ENCODE measurements at places on chromosomes 2 and 18. TPM values are rescaled to one million over a fixed set of nuclear protein-coding genes. Genes with fewer than 3 reads are reported as not detected.

The GCFC2 gene
- total RNA-seq = 7.8 TPM

The PRKAG3 gene
- total RNA-seq = 0.52 TPM

The APCDD1 gene
- 8.2 TPM for total RNA-seq

The KCNG2 gene
- total RNA-seq = not detected

The MROH2A gene
- total RNA-seq = not detected

The C2orf72 gene
- 6.3 TPM for total RNA-seq

The SRD5A2 gene
- total RNA-seq = not detected

The TMEM247 gene
- total RNA-seq = not detected

The DTYMK gene
- 12.4 TPM for total RNA-seq

The IL18RAP gene
- total RNA-seq = not detected

The MYO3B gene
- total RNA-seq = 0.13 TPM

The REG1A gene
- not detected for total RNA-seq

The IL36G gene
- total RNA-seq = not detected

The CFAP221 gene
- total RNA-seq = 0.13 TPM

The DNAH6 gene
- total RNA-seq = 0.13 TPM

The SEH1L gene
- total RNA-seq = 69.0 TPM

The RPRM gene
- total RNA-seq = not detected

The IL1RL1 gene
- total RNA-seq = 40.2 TPM

The SPAST gene
- total RNA-seq = 20.5 TPM

The CRACDL gene
- total RNA-seq = 0.03 TPM

The NPPC gene
- total RNA-seq = 0.07 TPM

The DPYSL5 gene
- not detected for total RNA-seq

The SKOR2 gene
- total RNA-seq = not detected

The BUB1 gene
- total RNA-seq = 27.0 TPM

The CDH20 gene
- total RNA-seq = 0.13 TPM

The RAX gene
- total RNA-seq = not detected

The AMER3 gene
- not detected for total RNA-seq

The POTEJ gene
- not detected for total RNA-seq

The PSTPIP2 gene
- total RNA-seq = 3.5 TPM

The PLA2R1 gene
- total RNA-seq = 33.7 TPM

Measured in smooth muscle cell of the pulmonary artery (primary cell).